Omental fat pad (tissue), 4 donors: ENCODE measurements at places on chromosomes 7 and 10. TPM values are rescaled to one million over a fixed set of nuclear protein-coding genes. Genes with fewer than 3 reads are reported as not detected.

Gene STAG3
- total RNA-seq = 1.7 TPM

Gene LFNG
- total RNA-seq = 20.8 TPM

Gene SUGCT
- 2.7 TPM for total RNA-seq

Gene HILPDA
- 25.0 TPM for total RNA-seq

Gene SFTPD
- not detected for total RNA-seq

Gene MBL2
- not detected for total RNA-seq

Gene DRGX
- total RNA-seq = not detected

Gene CYP2E1
- total RNA-seq = 0.37 TPM

Gene DYDC1
- not detected for total RNA-seq

Gene PLEKHS1
- total RNA-seq = not detected

Gene TAS2R38
- not detected for total RNA-seq

Gene NEBL
- 8.0 TPM for total RNA-seq

Gene POLR2J2
- 3.8 TPM for total RNA-seq

Gene HMX3
- not detected for total RNA-seq

Gene FASTK
- total RNA-seq = 44.0 TPM

Gene LIPF
- not detected for total RNA-seq

Gene TMEM229A
- total RNA-seq = not detected

Gene MPP7
- 4.8 TPM for total RNA-seq

Gene CLRN3
- not detected for total RNA-seq

Gene EN2
- 0.09 TPM for total RNA-seq

Gene MYOF
- total RNA-seq = 113 TPM

Gene NPSR1
- total RNA-seq = not detected

Gene RNF32
- total RNA-seq = not detected

Gene ATOH7
- not detected for total RNA-seq

Gene ANKRD61
- total RNA-seq = not detected

Gene CALML5
- total RNA-seq = not detected

Gene UROS
- 30.6 TPM for total RNA-seq

Gene TMEM225B
- 0.82 TPM for total RNA-seq
